ENCODE measurements at places on chromosomes 6 and 20.

GRCh38 chr6:20467437-20467836 lies 65.8 kb downstream of the E2F3 start:
- DNase-seq = no peak

DNA sequence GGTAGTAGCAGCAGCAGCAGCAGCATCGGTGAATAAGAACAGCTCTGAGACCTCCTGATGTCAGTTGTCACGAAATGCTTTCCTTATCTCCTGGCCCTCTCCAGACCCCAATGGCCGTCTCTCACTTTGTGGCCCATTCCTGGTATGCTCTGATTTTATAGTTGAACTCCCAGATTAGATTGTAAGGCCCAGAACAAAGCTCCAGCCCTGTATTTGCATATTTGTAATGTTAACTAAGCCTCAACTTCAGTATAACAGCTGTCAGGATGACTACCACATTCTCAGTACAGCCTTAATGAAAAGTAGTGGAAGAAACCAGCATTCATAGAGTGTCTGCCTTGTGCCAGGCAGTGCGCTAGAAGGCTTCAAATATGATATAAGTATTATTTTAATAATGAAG lies 180.9 kb downstream of the SASH1 start:
- DNase-seq = no peak

DNA sequence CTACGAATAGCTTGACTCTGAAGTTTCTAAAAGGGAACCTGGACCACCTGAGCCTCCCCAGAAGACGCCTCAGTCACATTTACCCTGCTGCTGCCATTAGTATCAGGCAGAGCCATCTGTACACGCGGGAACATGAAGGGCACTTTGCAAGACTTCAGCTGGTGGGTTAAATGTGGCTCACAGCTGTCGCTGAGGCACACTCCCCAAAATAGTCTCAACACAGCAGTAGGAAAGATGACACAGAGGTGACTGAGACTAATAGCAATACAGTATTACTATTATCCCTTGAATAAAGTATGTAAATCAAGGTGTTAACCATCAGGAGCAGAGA lies 29.0 kb downstream of the PSMB1 start:
- no peak for DNase-seq

DNA sequence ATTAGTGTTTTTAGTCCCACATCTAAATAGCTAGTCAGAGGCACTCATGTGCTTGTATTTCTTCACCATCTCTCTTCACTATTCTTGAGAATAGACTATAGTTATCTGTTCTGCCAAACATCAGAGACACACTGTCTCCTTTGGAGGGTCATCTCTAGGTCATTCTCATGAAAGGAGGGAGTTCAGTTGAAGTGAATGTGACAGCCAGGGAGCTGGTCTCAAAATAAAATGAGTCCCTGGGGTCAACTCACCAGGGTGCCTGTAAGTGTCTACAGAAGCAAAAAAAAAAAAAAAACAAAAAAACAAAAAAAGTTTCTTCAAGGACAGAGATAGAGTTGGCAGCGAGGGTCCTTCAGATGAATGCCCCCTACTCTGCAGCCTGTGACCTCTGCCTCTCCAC lies 171.0 kb downstream of the ID4 start:
- DNase-seq = no peak

- no peak for DNase-seq
Observed at GRCh38 chr6:113735491-113735890, 121.7 kb upstream of the MARCKS start.

DNA sequence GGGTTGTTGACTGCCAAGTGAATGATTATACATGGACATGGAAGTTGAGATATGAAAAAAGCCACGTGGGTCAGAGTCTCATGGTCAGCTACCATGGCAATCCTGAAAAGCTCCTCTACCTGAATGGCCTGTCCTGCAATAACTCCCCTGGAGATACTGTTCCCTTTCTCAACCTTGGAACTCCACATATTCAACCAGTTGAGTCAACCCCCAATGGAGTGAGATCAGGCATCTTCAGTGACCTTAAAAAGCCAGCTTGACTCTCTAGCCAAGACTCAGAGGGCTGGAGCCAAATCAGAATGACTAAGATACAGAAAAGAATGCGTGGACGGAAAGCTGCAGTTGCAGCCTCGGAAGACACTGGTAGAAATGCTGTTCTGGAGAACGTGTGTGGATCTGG lies 341.3 kb downstream of the FOXA2 start:
- DNase-seq = no peak

GRCh38 chr6:2186516-2186915 lies 58.9 kb downstream of the GMDS start:
- no peak for DNase-seq
